CD8-positive, alpha-beta T cell (primary cell): ENCODE measurements at places on chromosomes 5 and 9.

DNA sequence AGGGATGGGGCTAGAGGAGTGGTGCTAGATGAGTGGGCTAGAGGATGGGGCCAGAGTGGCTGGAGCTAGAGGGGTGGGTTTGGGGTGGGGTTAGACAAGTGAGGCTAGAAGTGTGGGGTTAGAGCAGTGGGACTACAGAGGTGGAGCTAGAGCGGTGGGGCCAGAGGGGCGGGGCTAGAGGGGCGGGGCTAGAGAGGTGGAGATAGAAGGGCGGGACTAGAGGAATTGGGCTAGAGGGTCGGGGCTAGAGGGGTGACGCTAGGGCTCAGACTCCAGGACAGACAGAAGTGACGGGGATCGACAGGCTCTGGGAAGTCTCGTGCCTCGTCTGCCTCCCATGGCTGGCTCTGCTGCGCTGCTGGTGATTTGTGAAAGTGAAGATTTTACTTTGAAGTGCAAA lies 31.0 kb upstream of the TENT4A start:
- no peak for DNase-seq

- DNase-seq = no peak
These were observed 31.8 kb downstream of the DMRT3 start for GRCh38 chr9:1008216-1008615.

DNA sequence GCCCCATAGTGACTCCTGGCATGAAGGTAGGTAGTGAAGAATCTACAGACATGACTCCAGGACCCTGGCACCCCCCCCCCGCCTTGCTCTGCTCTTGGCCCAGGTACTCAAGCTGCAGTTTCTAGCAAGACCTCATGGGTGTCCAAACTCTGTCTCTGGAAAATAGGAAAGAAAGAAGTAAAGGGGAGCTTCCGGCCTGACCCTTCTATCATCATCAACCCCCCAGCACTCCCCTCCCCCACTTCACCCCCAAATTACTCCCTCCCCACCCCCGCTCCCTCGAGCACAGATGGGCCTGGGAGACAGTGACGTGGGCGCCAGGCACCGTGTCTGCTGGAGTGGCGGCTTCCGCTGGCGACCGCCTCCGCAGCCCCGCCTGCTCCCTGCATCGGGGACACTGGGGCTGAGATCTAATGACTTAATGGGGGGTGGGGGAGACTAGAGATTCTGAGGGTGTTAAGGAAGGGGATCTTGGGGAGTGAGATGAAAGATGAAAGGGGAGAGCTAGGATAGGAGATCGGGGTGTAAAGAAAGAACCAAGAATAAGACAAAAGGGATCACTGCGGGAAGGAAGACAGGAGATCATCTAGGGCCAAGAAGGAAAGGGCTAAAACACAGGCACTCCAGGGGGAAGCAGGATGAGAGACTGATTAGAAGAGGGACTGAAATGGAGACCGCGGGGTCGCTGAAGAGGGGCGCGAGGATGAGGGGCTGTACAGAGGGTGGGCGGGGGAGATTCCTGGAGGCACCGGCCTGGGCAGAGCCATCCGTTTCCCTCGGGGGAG lies 1.1 kb upstream of the DNAJB5 start:
- DNase-seq = no peak

- DNase-seq = no peak
These were observed 34.0 kb upstream of the ZNF462 start for GRCh38 chr9:106828965-106829364.

- DNase-seq = no peak
These were observed 31.6 kb downstream of the LMNB1 start for GRCh38 chr5:126808521-126808988.

- DNase-seq = no peak
These were observed 296.6 kb downstream of the FBXL7 start for GRCh38 chr5:15796557-15796956.

GRCh38 chr9:35908504-35909125 lies 675 bp upstream of the SPAAR start:
- no peak for DNase-seq

- DNase-seq = no peak
These were observed 30.3 kb downstream of the MELK start for GRCh38 chr9:36603006-36603405.

GRCh38 chr9:136196404-136197083 lies 8.4 kb downstream of the LHX3 start:
- DNase-seq = no peak

DNA sequence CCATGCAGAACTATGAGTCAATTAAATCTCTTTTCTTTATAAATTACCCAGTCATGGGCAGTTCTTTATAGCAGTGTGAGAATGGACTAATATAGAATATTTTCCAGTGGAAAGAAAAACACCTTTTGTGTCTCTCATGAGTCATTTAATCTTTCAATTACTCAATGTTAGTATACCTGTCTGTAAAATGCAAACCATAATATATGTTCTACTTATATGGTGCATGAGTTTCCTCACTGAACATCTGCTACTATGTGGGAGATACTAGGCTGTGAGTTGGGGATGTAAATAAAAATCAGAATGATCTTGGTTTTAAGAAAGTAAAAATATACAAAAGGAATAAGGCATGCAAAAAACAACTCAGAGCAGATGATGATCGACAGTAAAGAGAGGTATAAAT lies 15.0 kb downstream of the CDH10 start:
- DNase-seq = no peak

DNA sequence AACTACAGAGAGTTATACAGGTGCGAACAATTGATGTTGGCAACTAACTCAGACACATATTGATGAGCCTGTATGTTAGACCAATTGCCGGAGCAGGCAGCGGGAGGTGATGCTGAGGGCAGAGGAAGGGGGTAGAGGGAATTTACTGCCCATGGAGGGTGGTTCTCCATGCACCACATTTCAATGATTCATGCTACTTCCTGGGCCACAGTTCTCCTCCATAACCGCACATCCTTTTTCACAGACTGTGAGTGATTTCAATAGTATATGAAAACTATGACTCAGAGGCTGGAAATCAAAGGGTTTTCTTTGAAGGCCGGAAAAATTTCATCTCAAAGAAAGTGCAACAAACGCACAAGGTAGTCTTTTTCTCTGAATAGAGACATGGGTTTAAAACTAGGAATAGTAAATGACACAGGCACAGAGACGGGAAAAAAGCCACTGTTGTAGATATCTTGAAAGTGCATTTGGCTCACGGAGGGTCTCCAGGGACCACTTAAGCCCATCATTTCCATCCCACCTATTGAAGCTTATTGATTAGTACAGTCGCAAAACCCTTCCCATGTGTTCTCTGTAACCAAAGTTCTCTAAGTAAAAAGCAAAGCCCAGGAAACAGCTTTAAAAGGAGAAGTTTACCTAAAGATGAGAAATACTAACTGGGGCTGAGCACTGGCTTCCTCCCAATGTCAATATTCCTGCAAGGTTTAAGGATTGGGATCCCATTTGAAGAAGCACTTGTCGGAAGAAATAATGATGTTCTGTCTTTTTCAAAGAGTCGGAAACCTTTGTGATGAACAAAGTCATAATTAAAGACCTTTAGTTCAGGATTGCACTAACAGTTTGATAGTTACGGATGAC lies 28.0 kb upstream of the ADAM19 start:
- DNase-seq = peak; percentile 3

- DNase-seq = no peak
These were observed 601 bp upstream of the FAF2 start for GRCh38 chr5:176447591-176447977.

- DNase-seq = no peak
These were observed 123.7 kb downstream of the WNK2 start for GRCh38 chr9:93307468-93308157.

DNA sequence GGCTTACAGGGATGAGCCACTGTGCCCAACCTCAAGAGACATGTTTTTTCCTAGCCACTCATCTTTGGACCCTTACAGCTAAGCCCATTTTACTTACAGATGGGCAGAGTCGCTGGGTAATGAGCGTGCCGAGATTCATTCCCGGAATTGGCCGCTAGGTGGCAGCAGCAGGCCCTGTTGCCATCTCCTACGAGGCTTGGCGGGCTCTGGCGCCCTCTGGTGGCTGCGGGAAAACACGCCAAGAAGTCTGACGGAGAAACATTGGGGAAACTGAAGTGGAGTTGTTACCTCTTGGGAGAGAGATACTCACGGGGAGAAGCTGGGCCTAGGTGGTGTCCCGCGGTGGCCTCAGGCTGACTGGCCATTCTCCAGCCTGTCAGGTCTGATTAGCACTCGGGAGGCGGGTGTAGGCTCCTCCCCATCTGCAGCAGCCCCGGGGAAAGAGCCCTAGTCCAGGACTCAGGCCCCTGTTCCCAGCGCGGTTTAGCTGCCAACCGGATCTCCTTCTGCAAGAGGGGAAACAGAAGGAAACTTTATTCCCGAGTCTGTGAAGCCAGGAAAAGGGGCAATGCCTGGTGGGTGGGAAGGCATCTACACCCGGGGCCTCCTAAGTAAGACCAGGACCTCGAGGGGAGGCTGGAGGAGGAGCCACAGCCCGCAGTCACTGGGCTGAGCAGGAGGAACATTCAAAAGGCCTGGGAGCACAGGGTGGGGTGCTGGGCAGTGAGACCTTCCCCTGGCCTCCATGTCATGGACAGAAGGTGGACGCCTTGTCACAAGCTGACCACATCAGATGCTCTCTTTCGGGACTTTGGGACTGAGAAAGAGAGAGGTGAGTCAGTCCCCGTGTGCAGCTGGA lies 9.7 kb downstream of the PTGES2 start:
- peak; percentile 100 for DNase-seq

- DNase-seq = no peak
These were observed 15.1 kb downstream of the CARTPT start for GRCh38 chr5:71734141-71734540.

- no peak for DNase-seq
These were observed 57.7 kb upstream of the CER1 start for GRCh38 chr9:14780251-14780650.

DNA sequence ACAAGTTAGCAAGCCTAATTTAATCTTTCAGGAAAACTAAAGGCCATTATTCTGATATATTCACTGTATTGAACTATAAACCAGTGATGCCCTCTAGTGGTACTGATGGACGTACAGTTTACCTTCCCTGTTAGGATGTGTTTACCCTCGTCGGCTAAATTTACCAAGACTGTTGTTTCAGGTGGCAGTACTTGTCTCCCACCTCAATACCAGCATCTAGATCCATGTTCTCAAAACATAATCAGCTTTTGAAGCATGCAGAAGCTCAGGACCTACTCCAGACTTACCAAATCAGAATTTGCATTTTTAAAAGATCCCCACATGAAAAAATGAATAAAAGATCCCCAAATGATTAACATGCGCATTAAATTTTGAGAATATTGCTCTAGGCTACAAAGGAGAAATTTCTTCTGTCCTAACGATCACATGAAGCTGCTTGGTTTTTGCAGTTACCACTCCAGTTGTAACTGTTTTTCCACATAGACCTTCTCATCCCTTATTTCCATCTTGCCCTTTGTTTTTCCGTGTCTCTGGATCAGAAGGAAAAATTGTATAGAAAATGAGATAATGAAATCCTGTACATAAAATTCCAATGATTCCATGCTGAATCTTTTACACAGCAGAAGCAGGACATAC lies 3.2 kb upstream of the BAAT start:
- DNase-seq = no peak

GRCh38 chr5:153367466-153367865 lies 123.0 kb upstream of the GRIA1 start:
- DNase-seq = no peak

DNA sequence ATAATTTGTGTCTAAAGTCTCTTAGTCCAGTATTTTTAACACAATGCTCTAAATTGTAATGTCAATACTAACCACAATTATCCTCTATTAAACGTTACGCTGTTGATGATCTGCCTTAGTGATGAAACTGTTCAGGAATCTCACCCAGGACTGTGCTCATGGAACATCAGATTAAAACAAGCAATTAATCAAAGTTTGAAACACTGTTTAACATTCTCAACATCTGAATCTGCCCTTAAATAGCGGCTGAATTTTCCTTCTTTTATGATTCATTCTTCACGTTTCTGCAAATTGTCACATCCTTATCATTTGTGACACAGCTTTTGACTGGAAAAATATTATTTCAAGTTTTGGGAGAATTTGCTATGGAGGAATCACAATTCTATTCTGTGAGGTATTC lies 113.8 kb downstream of the MARCHF11 start:
- no peak for DNase-seq

DNA sequence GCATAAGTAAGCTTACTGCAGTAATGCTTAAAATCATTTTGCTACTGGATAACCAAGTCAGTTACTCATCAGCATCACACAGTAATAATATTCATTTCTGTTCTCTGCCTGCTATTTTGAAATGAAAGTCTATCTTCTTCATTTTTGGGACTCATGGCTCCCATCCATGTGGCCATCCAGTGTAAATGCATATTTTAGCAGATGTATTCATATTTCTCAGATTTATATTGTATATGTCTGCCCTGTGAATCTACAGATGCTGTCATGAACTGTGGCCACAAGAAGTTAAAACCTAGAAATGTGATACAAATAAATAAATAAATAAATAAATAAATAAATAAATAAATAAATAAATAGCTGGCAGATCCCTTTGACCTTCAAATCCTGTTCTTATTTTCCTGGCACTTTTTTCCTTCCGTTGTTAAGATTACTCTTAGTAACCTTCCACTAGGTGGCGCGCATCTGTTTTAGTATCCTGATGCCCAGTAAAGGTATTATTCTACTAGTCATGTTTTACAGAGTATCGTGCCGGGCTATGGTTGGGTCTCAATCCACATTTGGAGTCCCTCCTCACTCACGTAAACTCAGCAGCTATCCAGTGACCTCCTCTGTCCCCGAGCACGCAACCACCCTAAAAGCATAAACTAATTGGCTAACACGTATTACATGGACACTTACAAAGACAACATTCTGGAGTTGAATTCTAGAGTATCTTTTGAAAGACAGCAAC lies 79.2 kb upstream of the IL7R start:
- peak; percentile 40 for DNase-seq

- no peak for DNase-seq
These were observed 153.0 kb upstream of the SMC2 start for GRCh38 chr9:103941104-103941503.

GRCh38 chr9:98607787-98608186 lies 100.9 kb downstream of the GABBR2 start:
- DNase-seq = no peak

- no peak for DNase-seq
These were observed 511.3 kb upstream of the PAPPA start for GRCh38 chr9:115642285-115642684.

- DNase-seq = no peak
These were observed 258.2 kb upstream of the PIK3R1 start for GRCh38 chr5:67957374-67957773.

- DNase-seq = no peak
These were observed 39.2 kb downstream of the FER start for GRCh38 chr5:108786806-108787483.

DNA sequence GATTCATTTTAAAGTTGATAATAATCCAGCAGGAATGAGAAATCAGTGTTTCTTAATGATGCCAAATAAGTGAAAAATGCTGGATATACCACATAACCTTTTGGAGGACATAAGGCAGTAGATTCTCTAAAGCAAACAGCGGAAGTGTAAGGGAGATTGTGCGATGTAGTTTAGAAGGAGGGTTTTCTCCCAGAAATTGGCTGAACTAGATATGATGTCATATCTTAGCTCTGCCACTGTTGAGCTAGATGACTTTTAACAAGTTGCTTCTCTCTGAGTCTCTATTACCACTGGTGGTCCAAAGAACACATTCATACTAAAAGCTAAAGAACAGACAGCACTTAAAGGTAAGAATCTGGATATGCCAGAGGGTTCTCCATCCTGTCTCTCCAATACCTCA lies 107.0 kb downstream of the NR6A1 start:
- DNase-seq = no peak
